Karpas-422 (cell line): ENCODE measurements at places on chromosomes 11 and 22.
A peak's percentile ranks its signal among the peaks of the same experiment; 100 is the strongest.

- DNase-seq, result peak; percentile 90
Measured at GRCh38 chr22:16917144-16918003, 90.6 kb downstream of the GAB4 start.

GRCh38 chr11:134599299-134599771, 187.3 kb upstream of the B3GAT1 start:
- DNase-seq, result no peak

DNA sequence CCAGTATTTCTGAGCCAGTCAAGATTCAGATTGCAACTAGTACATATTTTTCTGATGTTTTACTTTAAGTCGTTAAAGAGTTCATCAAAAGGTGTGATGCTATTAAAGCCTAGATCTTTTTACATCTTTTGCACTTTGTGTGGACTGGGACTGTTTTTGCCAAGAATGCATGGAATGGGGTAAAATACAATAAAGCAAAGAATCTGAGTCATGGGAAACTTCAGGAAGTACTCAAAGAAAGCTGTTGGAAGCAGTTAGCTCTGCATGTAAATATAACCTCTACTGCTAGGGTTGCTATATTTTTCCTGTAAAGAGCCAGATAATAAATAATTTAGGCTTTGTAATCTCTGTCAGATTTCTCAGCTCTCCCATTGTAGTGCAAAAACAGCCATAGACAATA, 20.9 kb downstream of the ATXN10 start:
- no peak for DNase-seq

GRCh38 chr11:96466607-96467006, 76.8 kb downstream of the JRKL start:
- no peak for DNase-seq

DNA sequence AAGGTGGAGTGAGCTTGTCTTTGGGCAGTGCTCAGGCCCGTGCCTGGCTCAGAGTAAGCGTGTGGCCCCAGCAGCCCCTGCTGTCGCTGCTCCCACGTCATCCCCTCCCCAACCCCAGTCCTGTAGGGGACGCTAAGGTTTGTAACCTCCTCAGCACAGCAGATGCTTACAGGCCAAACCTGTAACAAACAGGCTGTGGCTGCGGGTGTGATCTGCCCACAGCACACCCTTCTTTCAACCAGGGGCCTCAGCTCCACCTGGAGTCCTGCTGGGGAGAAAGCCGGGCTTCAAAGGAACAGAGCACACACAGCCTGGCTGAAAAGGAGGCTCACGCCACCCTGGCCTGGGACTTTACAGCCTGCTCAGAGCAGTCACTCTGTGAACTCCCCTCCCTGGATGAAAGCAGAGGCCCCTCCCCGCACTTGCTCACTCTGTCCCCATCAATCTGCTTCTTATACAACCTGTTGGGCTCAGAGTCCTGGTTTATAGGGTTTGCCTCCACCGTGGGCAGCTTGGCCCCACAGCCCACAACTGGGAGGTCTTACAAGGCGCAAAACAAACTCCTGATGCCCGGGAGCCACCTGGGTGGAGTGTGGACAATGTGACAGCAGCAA, 54.3 kb downstream of the SCUBE1 start:
- no peak for DNase-seq

DNA sequence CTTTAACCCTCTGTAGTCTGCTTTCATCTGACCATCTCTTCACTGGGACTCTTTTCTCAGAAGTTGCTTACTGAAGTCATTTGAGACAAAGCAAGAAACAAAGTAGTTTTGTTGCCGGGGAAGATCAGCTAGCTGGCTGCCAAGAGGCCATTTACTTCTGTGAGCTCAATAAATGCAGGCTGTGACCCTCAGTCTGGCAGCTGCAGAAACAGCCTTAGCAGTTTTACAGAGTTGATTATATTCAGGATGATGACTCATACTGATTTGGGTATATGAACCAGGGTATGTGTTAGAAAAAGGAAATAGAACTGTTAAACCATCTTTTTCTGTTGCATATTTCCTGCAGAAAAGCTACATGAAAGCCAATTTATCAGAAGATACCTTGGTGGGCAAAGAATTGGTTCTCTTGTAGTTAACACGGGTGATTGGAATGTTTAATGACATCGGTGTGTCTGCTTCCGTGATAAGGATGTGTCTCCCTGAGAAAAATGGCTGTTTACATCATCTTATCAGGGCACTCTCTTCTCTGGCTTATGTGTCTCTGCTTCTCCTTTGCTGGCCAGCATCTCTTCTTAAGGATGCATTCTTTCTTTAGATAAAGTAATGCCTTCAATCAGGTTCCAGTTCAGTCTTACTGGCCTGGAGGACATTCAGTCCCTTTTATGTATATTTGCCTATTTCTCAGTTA, 18.5 kb downstream of the FIBIN start:
- no peak for DNase-seq

GRCh38 chr22:20982563-20982882, 426 bp downstream of the LZTR1 start:
- DNase-seq, result no peak

DNA sequence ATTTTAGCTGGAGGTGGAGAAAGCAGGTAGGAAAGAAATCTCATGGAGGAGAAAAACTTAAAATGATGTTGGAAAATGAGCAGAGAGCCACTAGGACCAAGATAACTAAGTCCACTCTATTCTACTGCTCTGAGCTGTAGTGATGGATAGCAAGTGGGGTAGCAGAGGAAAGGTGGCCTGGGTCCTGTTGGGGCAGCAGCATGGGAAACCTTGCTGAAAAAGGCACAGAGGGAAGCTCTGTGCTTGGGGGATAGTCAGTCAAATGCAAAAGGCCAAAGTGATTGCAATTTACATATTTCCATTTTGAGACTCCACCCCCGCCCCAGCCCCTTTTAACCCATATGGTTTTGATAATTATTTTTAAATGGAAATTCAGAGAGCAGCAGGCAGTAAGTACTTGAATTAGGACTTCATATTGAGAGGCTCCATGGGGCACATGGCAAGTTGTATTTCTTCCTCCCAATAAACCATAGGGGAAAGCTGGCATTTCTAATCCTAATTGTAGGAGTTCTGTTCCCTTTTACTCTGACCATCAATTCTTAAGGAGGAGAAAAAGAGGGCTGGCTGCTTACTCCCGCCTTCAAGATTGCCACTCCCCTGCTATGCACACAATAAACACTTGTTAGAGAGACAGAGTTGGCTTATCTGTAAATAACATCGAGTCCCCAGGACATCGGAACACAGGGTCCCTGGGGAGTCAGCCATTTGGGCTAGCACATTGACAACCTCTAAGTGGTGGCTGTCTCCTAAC, 1341.5 kb upstream of the TENM4 start:
- no peak for DNase-seq

DNA sequence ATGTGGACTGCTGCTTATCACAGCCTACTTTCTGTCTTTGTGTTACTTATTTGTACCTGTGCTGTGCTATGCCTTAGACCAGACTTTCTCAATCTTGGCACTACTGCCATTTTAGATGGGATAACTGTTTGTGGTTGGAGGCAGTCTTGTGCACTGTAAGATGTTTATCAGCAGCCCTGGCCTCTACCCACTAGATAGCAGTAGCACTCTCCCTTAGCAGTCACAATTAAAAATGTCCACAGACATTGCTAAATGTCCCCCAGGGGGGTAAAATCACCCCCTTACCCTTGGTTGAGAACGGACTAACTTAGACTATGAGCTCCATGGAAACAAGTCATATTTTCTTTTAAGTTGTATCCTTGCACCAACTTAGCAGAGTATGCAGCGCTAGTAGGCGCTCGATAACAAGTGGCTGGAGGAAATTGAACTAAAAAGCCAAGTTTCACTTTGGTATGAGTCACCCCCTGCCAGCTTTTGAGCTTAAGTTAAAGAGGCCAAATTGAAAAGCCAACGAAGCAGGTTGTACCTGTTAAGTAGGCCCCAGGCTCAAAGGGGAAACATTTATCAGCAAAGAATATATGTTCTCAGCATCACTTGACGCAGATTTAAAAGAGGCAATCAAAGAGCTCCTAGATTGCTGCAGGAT, 304.8 kb upstream of the SORL1-AS1 start:
- no peak for DNase-seq

- no peak for DNase-seq
Measured at GRCh38 chr11:10715571-10715970, 22.0 kb upstream of the IRAG1 start.

DNA sequence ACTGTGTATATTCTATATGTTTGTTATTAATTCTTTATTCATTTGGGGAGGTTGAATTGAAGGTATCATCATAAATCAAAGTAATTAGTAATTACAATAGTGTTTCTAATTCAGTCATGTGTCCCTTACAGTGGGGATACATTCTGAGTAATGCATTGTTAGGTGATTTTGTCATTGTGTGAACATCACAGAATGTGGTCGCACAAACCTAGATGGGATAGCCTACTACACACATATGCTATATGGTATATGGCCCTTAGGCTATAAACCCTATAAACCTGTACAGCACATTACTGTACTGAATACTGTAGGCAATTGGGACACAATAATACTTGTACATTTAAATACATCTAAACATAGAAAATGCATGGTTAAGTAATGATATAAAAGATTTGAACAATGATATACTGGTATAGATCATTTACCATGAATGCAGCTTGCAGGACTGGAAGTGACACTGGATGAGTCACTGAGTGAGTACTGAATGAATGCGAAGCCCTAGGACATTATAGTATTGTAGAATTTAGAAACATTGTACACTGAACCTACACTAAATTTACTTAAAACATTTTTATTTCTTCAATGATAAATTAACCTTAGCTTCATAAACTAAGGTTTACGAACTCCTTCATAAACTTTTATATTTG, 936.2 kb upstream of the CHORDC1 start:
- no peak for DNase-seq

GRCh38 chr22:21850660-21851059, 16.8 kb downstream of the MAPK1 start:
- DNase-seq, result no peak

DNA sequence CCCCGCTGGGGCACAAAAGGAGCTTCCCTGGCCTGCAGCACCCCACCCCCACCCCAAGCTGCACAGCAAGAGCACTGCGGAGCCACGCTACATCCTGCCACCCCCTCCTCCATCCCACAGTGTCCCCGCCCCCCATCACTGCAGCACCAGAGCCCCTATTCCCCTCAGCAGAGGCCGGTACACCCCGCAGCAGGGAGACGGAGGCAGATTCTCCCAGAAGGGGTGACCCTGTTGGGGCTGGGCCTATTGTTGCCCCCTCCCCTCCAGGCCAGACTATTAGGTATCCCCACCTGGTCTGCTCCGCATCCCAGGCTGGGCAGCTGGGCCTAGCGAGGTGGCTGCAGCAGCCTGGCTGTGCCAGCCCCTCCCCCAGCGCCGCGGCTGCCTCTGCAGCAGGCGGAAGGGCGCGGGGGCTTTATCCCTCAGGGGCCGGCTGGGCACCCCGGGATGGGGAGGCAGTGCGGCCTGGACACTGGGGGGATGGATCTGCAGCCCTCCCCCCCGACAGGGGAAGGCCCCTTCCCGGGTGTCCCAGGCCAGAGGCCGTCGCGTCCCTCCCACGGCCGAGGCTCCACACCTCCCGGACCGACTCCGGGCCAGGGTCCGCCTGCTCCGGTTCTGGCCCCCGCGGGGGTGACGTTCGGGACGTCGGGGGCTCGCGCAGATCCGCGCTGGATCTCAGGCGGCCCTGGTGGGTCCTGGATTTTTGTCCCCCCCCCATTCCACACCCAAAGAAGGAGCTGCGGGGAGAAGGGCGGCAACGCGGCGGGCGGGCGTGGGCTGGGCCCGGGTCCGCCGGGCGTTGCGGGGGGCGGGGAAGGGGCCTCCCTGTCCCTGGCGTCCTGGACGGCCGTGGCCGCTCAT, 943 bp downstream of the DUSP8 start:
- peak; percentile 53 for DNase-seq

GRCh38 chr22:48821346-48821690, 1006.4 kb downstream of the BRD1 start:
- no peak for DNase-seq

DNA sequence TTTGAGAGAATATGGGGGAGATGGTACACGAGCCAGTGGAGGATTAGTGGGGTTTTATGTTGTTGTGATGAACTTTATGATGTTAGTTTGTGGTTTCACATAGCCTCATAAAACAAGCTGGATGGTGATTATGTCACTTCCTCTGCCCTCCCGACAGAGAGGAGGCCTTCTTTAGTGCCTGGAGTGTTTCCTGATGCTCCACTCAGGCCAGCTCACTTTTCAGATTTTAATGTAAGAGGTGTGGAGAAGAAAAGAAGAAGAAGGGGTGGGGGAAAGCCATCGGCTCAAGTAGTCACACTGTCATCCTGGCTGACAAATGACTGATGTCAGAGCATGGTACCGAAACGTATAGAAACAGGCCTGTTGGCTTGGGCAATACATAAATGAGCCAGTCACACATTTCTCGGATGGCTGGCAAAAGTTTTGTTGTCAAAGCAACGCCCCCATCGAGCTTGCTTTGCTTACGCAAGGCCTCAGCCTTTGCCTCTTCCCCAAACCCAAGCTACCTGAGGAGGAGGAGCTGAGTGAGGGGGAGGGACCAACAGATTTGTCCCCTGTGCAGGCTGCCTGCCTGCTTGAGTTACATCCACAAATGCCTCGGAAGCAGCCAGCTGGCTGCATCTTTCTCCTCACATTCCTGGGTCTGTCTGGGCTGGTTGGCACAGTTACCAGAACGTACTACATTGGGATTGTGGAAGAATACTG, at the start of gene HEPHL1:
HEPHL1 (plus strand) TSS at position 578 of the 705 bp plus-strand sequence; CDS start at position 593, 15 bp downstream.
- DNase-seq, result no peak

DNA sequence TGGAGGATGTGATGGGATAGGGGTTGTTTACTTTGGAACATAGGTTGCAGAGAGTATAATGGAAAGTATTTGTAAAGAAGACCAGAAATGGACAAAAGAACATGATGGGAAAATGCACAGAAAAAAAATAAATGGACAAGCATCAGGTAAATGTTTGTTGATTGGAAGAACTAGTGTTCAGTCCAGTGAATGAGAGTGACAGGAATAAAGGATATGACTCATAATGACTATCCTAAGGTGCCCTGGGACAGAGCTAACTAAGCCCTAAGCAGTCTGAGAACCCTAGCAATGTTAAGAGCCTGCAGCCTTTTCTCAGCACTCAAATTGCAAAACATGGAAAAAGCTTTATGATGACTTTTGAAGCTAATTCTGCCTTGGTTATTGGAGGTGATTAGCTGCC, 732.8 kb upstream of the ANO5 start:
- no peak for DNase-seq

DNA sequence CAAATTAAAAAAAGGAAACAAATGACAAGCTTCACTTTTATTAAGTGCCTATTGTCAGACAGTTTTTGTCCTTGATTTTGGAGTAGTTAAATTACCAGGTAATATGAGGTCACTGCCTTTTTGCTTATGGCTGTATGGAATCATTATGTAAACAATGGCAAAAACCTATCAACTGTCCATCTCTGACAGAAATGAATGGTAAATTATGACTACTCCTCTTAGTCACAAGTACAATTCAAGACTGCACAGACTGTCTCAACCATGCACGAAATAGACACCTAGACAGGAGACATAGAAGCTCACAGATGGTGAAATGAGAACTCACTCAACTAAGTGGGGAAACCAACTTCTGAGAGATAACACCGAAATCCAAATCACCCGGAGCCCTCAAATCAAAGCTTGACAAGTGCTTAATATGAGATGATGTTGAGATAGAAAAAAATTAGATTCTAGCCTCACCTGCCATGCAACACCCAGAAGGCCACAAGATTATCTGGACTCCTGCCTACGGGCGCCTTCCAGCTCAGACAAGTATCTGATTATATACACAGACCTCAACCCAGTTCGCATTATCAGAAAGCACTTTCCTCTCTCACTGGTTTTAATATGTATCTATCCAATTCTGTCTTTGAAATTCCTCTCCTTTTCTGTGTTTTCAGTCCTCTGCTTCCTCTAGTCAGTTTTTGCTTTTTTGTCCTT, 199.3 kb downstream of the CADM1 start:
- DNase-seq, result no peak
